Activated CD8-positive, alpha-beta memory T cell treated with anti-CD3 and anti-CD28 coated beads for 24 hours (primary cell): ENCODE measurements at places on chromosomes 5 and 9.

GRCh38 chr9:22165144-22165543, 156.0 kb upstream of the CDKN2B start:
- DNase-seq = no peak

DNA sequence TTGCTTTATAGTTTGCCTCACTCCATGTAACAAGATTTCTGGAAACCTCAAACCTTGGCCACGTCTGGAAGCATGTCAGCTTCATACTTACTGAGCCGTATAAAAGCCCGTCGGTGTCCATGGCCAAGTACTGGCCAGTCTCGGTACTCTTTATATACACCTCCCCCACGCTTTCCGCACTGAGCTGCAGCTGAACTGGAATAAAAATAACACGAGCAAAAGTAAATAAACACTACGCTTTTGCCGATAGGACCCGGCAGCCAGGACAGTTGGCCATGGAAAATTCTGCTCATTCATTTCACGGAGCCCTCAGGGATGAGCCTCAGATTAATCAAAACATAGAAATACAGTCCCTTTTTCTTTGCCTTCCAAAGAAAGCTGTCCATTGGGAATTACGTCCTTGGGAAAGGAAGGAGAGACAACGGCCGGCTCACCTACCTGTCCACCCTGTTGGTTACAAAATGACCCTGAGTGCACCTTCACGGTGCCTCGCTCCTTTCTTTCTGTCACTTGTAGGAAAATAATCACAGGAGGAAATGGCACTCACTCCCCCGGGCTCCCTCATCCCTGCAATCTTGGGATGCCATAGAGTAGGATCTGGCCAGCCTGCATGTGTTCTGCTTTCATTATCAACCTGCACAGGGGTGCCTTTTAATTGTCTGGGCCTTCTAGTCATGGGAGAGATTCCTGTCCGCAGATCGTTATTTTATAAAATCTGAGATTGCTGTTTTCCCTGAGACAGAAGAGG, 85.1 kb downstream of the FGF1 start:
- DNase-seq = no peak

GRCh38 chr9:127319366-127320114, 55.0 kb downstream of the GARNL3 start:
- no peak for DNase-seq

DNA sequence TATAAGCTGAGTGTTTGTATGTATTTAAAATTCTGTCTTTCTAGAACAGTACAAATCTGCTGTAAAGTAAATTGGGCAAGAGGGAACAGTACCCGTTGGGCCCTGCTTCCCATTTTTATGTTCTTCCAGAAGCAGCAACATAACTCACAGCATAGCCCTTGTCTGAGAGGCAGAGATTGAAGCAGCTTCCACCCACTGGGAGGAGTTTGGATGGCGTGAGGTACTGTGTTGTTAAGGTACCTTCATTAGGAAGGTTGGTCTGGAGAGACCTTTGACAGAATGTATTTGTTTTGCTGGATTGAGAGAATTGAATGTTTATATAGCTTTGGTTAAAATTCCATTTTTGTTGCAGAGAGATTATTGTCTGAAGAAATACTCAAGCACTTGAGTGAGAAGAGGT, 24.8 kb downstream of the RAI14 start:
- no peak for DNase-seq

DNA sequence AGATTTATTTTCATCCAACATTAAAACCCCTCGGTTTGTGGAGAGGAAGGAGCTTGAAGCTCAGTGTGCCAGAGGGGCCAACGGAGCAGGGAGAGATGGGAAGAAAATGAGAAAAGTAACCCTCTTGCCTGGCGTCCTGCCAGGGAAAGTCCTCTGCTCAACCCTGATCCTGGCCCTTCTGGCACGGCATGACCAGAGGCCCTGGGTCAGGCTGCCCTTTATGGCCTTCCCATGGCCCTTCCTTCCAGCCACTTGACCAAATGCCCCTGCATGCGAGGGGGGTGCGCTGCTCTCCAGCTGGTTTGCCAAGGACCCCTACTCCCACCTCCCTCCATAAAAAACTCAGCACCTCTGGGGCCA, 43.8 kb downstream of the SPRY4 start:
- DNase-seq = no peak

GRCh38 chr9:121619545-121620324, 31.7 kb upstream of the DAB2IP start:
- no peak for DNase-seq
